ENCODE measurements at places on chromosomes 4 and X.

DNA sequence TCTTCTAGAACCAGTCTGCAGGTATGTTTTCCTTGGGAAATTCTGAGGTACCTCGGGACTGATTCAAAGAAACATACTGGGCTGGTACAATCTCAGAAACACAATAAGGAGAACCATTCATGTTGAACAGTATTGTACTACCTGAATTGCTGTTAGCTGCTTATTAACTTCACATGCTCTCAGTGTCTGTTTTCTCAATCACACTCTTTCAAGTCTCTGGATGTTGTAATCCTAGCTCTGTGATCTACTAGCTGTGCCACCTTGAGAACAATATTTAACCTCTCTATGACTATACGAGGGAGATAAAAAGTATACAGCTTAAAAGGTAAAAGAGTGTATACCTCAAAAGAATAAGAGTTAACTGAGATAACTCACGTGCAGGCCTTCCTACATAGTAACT lies 10.3 kb downstream of the CCDC158 start:
- DNase-seq = no peak

GRCh38 chr4:94262163-94263016 lies 54.7 kb downstream of the SMARCAD1 start:
- no peak for DNase-seq

GRCh38 chr4:176883108-176883550 lies 90.4 kb upstream of the VEGFC start:
- no peak for DNase-seq

DNA sequence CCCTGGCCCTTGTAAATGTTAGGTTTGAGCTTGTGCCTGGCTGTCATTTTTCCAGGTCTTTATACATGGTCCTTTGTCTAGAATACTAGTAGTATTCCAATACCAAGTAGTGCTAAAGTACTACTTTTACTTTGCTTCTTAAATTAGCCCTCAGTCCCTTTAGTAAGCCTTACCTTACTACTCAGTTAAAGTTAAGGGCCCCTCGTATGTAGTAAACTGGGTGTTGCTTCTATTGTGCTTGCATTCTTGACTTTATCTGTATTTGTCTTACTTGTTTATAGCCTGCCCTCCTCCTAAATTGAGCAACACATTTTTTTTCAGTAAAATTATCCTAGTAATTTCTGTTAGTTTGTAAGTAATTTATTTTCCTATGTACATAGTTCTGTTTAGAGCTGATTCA lies 25.2 kb downstream of the CLCN3 start:
- no peak for DNase-seq

GRCh38 chr4:115233600-115233999 lies 120.2 kb upstream of the NDST4 start:
- DNase-seq = no peak
